Neural crest cell (in vitro differentiated cells): ENCODE measurements at places on chromosomes 4 and X. TPM values are rescaled to one million over a fixed set of nuclear protein-coding genes. Genes with fewer than 3 reads are reported as not detected.

The TRIML2 gene
- total RNA-seq, result not detected in 2 replicates

The IQCM gene
- total RNA-seq, result not detected in 2 replicates

- peaks cover 7% of the 10 kb centered on the region for H3K36me3 ChIP-seq
- H3K27me3 ChIP-seq, result no peaks in the 10 kb centered on the region
- no peaks in the 10 kb centered on the region for H3K4me1 ChIP-seq
- H3K27ac ChIP-seq, result no peak overlapping the region
Measured at GRCh38 chr4:36099509-36099908, 144.8 kb downstream of the ARAP2 start.

DNA sequence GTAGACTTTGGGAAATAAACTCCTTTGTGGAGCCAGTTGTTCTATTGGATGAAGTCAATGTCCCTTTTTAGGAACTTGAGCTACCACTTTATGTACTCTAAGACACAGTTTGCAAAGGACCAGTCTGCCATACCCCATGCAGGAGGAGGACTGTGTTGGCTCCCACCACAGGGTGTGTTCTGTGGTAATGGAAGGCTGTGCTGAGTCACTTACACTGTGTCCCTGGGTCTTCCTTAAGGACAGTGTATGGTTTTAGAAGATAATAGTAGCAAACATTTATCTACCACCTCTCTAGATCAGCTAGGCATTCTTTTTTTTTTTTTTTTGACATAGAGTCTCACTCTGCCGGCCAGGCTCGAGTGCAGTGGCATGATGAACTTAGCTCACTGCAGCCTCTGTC is 184.0 kb upstream of the PGRMC2 start:
- H3K27me3 ChIP-seq, result no peaks in the 10 kb centered on the region
- no peak overlapping the region for H3K4me3 ChIP-seq
- DNase-seq, result no peak
- H3K36me3 ChIP-seq, result no peaks in the 10 kb centered on the region
- no peaks in the 10 kb centered on the region for H3K4me1 ChIP-seq

DNA sequence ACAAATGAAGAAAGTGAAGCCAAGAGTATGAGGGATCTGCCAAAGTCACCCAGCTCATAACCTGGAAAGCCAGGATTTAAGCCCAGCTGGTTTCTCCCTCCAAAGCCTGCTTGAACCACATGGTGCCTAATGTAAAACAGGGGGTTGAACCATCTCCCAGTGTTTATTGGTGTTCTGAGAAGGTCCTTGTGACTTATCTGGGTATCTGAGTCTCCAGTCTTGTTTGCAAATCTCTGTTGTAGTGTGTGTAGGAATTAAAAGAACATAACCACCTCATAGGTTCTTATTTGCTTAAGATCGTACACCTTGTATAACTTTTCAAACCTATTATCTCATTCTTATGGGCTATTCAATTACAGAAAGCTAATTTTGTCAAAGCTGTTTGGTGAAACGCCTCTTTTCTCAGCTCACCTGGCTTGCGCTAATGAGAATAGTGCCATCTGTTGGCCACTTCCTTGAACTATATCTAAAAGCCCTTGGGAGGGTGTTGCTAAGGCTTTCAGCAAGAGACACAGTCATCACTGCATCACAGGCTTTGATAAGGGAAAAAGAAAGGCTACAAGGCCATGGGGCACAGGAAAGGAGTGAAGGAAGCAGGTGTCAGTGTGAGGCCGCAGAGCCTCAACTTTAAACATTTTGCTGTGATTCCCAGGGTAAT is 34.0 kb downstream of the ETDB start:
- no peaks in the 10 kb centered on the region for H3K27me3 ChIP-seq
- peak overlapping the region; percentile 8 for H3K4me3 ChIP-seq
- DNase-seq, result no peak
- H3K4me1 ChIP-seq, result no peaks in the 10 kb centered on the region
- peaks cover 4% of the 10 kb centered on the region for H3K36me3 ChIP-seq

The CFAP47 gene
- 0.75 and 0.93 TPM in 2 replicates for total RNA-seq

DNA sequence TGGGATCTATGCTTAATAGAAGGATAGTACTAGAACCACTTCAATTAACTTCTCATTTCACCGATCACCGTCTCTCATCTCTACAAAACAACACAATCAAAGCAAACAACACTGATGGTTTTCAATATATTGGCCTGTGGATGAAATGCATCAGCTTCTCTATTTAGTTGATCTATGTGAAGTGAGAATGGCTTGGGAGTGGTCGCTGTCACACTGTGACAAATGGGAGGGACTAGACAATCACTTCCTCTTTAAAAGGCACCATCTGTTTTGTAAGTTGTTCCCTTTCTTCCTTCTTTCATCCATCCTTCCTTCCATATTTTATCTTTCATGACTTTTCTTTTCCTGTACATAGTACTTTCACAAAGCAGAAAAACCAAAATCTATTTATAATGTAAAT is 23.9 kb upstream of the NWD2 start:
- no peak overlapping the region for H3K27ac ChIP-seq

The BDH2 gene
- total RNA-seq, result 70.7 and 72.3 TPM in 2 replicates

GRCh38 chrX:47683829-47684205 is 24.8 kb upstream of the UXT start:
- no peak for DNase-seq
- peaks cover 53% of the 10 kb centered on the region for H3K27me3 ChIP-seq
- no peak overlapping the region for H3K4me3 ChIP-seq
- H3K36me3 ChIP-seq, result no peaks in the 10 kb centered on the region

DNA sequence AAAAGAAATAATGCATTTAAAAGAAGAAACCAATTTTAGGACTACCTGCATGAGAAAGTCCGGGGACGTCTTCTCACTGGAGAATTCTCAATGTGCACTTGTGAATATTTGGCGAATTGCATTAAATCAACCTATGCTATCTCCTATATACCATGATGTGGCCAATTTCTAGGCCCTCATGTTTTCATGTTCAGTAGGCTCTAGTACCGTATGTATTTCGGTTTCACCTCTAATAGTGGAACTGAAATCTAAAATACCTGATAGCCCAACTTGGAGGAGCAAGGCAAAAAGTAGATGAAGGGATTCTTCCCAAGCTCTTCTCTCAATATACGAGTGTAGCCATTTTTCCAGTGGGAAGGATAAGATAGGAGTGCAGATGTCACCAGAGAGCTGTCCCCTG is 11.4 kb upstream of the FGF2 start:
- no peak overlapping the region for H3K27ac ChIP-seq
- H3K27me3 ChIP-seq, result no peaks in the 10 kb centered on the region
- H3K4me3 ChIP-seq, result no peak overlapping the region
- peaks cover 4% of the 10 kb centered on the region for H3K36me3 ChIP-seq
- H3K4me1 ChIP-seq, result peaks cover 5% of the 10 kb centered on the region

DNA sequence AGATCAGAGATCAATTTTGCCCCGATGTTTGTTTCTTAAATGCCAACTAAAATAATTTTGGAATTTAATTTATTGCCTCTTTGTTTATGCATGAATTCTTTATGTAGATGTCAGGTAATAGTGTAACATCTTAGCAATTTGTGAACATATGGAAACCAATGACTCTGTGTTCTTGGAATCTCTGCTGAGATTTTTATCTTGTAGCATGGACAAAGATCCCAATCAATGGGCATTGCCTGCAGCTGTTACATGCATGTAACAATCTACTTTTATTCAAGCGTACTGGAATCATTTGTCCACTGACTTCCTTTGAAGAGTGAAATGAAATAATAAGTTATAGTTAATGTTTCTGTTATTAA is 61.6 kb upstream of the ARSJ start:
- H3K27ac ChIP-seq, result no peak overlapping the region
- H3K36me3 ChIP-seq, result no peaks in the 10 kb centered on the region
- H3K4me1 ChIP-seq, result no peaks in the 10 kb centered on the region
- H3K27me3 ChIP-seq, result no peaks in the 10 kb centered on the region
- DNase-seq, result no peak

GRCh38 chr4:156584100-156584499 is 387.5 kb downstream of the PDGFC start:
- peaks cover 11% of the 10 kb centered on the region for H3K4me1 ChIP-seq
- DNase-seq, result no peak
- H3K27me3 ChIP-seq, result no peaks in the 10 kb centered on the region
- no peak overlapping the region for H3K27ac ChIP-seq

DNA sequence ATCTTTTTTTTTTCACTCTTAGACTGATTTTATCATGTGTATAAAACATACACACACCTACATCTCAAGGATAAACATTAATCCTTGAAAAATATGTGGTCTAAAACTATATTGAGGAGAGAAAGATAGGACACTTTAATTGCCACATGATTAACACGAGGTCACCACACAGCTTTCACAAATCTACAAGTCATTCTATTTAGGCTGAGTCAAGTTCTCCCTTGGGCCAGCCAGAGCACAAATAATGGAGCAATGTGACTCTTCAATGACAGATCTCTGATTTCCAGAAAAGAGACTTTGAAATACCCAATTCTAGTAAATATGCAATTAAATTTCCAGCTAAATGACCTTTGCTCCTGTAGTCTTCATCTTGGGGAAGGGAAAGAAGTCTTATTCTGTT is 12.9 kb upstream of the ADH4 start:
- no peak for DNase-seq
- no peaks in the 10 kb centered on the region for H3K4me1 ChIP-seq
- peaks cover 10% of the 10 kb centered on the region for H3K36me3 ChIP-seq
- H3K4me3 ChIP-seq, result no peak overlapping the region
- H3K27me3 ChIP-seq, result no peaks in the 10 kb centered on the region

DNA sequence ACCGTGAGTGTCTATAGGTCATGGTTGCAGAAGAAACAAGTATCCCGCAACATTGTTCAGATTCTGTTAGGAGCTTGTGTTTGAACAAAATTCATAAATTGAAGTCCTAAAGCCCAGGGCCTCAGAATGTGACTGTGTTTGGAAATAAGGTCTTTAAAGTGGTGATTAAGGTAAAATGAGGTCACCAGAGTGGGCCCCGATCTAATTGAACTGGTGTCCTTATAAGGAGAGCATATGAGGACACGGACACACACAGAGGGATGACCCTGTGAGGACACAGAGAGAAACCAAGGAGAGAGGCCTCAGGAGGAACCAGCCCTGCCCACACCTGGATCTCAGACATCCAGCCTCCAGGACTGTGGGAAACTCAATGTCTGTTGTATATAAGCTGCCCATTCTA is 76.9 kb downstream of the DHRSX start:
- H3K27me3 ChIP-seq, result no peaks in the 10 kb centered on the region
- no peaks in the 10 kb centered on the region for H3K4me1 ChIP-seq
- H3K4me3 ChIP-seq, result no peak overlapping the region
- no peak overlapping the region for H3K27ac ChIP-seq
- no peak for DNase-seq

- H3K36me3 ChIP-seq, result no peaks in the 10 kb centered on the region
- H3K27ac ChIP-seq, result no peak overlapping the region
- H3K27me3 ChIP-seq, result no peaks in the 10 kb centered on the region
- H3K4me1 ChIP-seq, result no peaks in the 10 kb centered on the region
Measured at GRCh38 chrX:116841290-116841689, 378.5 kb upstream of the CT83 start.

DNA sequence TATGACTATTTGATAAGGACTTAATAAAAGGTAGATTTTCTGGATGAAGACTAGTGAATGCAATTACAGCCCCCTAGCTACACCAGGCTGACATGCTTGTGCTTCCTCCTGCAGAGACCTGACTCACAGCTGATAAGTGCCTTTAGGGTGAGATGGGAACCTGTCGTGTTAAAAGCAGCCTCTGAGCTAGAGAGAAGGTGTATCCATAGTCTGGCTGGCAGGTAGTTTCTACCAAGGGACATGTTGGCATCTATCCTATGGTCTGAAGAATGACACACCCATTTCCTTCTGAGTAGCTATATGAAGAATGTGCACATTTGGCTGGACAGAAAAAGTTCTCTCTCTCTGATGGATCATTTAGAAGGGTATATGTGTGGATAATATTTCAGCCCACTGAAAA is 64.1 kb downstream of the PARM1 start:
- H3K27me3 ChIP-seq, result no peaks in the 10 kb centered on the region
- H3K4me3 ChIP-seq, result no peak overlapping the region
- H3K36me3 ChIP-seq, result no peaks in the 10 kb centered on the region
- H3K27ac ChIP-seq, result no peak overlapping the region
- no peak for DNase-seq
- H3K4me1 ChIP-seq, result no peaks in the 10 kb centered on the region

The PHOX2B gene
- 28.4 and 28.5 TPM in 2 replicates for total RNA-seq

The SHOX gene
- 0.14 and 0.16 TPM in 2 replicates for total RNA-seq

- H3K4me3 ChIP-seq, result no peak overlapping the region
- H3K27ac ChIP-seq, result no peak overlapping the region
- no peaks in the 10 kb centered on the region for H3K27me3 ChIP-seq
- DNase-seq, result no peak
- no peaks in the 10 kb centered on the region for H3K36me3 ChIP-seq
Measured at GRCh38 chr4:92969650-92970379, 666.0 kb downstream of the GRID2 start.

GRCh38 chr4:101230801-101231426 is 116.4 kb downstream of the PPP3CA start:
- no peak overlapping the region for H3K27ac ChIP-seq
- H3K36me3 ChIP-seq, result no peaks in the 10 kb centered on the region
- no peaks in the 10 kb centered on the region for H3K27me3 ChIP-seq
- H3K4me3 ChIP-seq, result no peak overlapping the region
- no peak for DNase-seq

The TMEM31 gene
- 2.0 TPM in 1 of 2 replicates, not detected in the other for total RNA-seq

DNA sequence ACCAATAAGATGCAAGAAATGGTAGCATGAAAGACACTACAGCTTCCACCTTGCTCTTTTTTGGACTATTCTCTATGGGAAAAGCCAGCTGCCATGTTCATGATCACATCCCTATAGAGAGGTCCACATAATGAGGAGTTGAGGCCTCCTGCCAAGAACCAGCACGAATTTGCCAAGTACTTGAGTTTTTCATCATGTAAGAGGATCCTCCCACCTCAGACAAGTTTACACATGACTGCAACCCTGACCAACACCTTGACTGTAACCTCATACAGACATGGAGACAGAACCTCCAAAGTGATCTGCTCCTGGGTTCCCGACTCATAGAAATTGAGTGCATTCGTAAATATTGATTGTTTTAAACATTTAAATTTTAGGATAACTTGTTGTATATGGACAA is 135.2 kb upstream of the TSPAN5 start:
- H3K4me3 ChIP-seq, result no peak overlapping the region
- H3K27me3 ChIP-seq, result no peaks in the 10 kb centered on the region
- no peaks in the 10 kb centered on the region for H3K4me1 ChIP-seq
- no peak for DNase-seq

DNA sequence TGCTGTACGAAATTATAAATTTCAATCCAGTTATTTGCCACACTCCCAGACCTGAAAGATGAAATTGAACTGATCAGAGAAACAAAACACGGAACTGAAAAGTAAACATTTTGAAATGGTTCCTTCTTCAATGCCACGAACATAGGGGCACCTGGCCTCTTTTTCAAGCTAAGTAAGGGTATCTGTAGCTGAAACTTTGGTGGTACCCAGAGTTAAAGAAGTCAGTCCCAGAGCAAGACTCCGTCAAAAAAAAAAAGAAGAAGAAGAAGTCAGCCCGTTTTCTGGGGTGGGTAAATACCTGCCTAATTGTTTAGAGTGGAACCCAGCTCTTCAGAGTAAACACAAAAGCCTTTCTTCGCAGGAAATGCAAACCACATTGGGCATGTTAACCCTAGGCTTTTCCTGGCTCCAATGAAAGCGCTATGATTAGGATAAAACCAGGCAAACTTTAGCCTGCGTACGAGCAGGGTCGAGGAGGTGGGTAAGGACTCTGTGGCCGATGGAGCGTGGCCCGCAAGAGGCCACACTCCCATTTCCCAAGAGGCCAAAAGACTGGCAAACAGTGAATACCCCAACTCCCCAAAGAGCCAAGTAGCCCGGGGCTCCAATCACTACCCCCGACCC is 1.3 kb downstream of the ANTXR2 start:
- no peaks in the 10 kb centered on the region for H3K27me3 ChIP-seq
- peak overlapping the region; percentile 96 for H3K27ac ChIP-seq
- DNase-seq, result no peak
- H3K4me1 ChIP-seq, result peaks cover 24% of the 10 kb centered on the region
- peaks cover 3% of the 10 kb centered on the region for H3K36me3 ChIP-seq

GRCh38 chr4:119765951-119766350 is 137.3 kb upstream of the PDE5A start:
- no peak overlapping the region for H3K27ac ChIP-seq
- no peaks in the 10 kb centered on the region for H3K27me3 ChIP-seq
- no peaks in the 10 kb centered on the region for H3K4me1 ChIP-seq
- H3K4me3 ChIP-seq, result no peak overlapping the region
- no peaks in the 10 kb centered on the region for H3K36me3 ChIP-seq
